PC-9 (cell line): ENCODE measurements at places on chromosomes 7 and 10. TPM values are rescaled to one million over a fixed set of nuclear protein-coding genes. Genes with fewer than 3 reads are reported as not detected.

- no peak for DNase-seq
Measured at GRCh38 chr7:41297166-41297565, 405.7 kb downstream of the INHBA start.

GRCh38 chr10:86689146-86689545 is 20.8 kb downstream of the LDB3 start:
- no peak for DNase-seq

DNA sequence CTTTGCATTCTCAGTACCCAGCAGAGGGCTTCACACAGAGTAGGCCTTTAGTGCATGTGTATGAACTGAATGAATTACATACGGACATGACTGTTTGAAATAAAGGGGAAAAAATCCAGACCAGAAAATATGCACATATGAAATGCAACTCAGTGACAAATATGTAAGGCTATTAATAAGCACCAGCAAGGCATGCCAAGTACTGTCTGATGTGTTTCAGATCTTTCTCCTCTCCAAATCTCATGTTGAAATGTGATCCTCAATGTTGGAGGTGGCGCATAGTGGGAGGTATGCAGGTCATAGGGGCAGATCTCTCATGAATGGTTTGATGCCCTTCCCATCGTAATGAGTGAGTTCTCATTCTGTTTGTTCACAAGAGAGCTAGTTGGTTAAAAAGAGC is 87.3 kb upstream of the TOMM7 start:
- DNase-seq, result no peak

DNA sequence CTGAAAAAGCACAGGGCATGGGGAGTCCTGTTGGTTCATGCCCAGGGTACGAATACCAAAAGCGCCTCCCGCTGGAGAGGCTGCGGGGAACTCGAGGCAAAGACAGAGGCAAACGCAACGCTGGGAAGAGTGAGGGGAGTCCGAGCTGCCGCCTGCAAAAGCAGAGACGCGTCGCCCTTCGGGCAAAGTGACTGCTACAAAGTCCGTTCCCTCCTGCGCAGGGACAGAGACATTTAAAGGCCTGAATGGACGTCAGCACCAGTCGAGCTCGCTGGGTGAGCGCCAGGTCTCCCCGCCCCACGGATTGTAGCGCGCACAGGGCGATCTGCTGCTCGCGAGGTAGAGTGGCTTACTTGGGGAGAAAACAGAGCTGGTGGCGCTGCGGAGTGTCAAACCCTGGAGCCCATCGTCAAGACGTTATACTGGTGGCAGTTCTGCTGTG is 732.8 kb downstream of the ZWINT start:
- no peak for DNase-seq

- no peak for DNase-seq
Measured at GRCh38 chr7:139982927-139983920, 79.5 kb downstream of the PARP12 start.

INSYN2A gene
- not detected in 2 replicates for total RNA-seq

GRCh38 chr7:128322040-128322643 is 21.6 kb downstream of the RBM28 start:
- DNase-seq, result peak; percentile 14

DNA sequence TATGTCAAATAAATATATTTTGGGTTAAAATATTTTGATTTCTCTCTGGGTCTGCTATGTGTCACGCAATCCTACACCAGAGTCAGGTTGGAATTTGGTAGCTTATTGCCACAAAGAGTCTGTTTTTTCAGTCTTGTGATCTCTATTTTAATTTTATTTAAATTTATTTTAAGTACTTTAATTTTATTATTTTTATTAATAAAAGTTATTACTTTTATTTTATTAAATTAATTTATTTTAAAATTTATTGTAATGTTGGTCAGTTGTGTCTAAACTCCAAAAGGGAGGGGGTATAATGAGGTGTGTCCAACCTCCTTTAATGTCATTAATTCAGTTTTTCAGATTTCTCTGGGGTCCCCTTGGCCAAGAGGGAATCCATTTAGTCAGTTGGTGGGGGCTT is 42.8 kb upstream of the RAB18 start:
- no peak for DNase-seq

GRCh38 chr7:30437823-30438574 is 40.6 kb downstream of the NOD1 start:
- DNase-seq, result no peak

RPEL1 gene
- total RNA-seq, result not detected in 2 replicates

GRCh38 chr10:30996481-30997005 is 35.1 kb downstream of the ZNF438 start:
- DNase-seq, result no peak

GBX1 gene
- not detected in 2 replicates for total RNA-seq
